NCI-H1105 (cell line): ENCODE measurements at places on chromosomes 1 and 21.

DNA sequence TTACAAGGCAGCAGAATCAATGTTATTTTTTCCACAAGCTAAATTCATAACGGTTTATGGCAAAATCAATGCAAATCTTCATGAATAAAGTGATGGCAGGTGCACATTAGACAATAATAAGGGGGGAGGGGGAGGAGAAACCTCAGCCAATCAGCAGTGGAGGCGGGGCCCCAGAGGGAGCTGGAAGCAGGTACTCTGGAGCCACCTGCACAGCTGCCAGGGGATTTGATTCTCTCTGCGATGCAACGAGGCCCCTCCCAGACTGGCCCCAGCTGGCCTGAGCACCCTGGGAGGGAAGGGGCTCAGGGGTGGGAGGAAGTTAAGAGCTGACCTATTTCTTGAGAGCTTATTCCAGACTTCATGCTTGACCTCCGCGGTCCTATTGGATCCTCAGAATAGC is 127.8 kb upstream of the IGSF21 start:
- peak; percentile 96 for DNase-seq

DNA sequence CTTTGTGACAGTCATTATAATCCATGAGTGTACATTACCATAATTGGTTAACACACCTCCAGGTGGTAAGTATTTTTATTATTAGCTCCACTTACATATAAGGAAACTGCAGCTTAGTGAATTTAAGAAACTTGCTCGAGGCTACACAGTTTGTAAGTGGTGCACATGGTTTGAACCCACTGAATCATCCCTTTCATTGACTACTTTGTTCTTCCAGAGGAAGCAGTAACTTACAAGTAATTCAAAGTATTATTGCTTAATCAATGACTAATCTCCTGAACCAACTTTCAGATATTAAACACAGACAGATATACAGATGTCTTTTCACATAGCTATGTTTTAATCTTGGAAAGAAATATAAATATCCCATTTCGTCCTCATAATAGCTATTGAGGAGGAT is 18.7 kb upstream of the CLDN8 start:
- DNase-seq: no peak

GRCh38 chr1:24403806-24404205 is 9.8 kb downstream of the STPG1 start:
- DNase-seq: no peak

DNA sequence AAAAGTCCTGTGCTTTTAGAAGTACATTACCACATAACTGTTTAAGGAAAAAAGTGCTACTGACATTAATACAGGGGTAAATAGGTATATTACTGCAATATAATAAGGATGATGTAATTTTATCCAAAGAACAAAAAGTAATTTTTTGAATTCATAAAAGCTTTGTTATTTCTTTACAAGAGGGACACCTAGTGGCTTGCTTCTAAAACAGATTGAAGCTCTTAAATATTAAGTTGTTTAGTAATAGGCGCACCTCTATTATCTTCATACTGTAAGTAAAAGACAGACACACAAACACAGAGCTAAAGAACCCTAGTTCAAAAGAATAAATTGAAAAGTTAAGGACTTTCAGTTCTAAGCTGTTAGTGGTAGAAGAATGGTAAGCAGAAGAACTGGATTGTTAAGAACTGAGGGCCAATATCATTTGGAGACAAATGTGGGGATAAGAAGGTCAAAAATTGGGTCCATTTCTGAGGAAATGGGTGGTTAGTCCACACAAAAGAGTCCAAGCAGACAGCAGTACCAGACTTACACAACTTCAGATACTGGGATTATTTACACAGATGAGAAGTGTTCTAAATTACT is 15.4 kb downstream of the ZNHIT6 start:
- DNase-seq: peak; percentile 0

DNA sequence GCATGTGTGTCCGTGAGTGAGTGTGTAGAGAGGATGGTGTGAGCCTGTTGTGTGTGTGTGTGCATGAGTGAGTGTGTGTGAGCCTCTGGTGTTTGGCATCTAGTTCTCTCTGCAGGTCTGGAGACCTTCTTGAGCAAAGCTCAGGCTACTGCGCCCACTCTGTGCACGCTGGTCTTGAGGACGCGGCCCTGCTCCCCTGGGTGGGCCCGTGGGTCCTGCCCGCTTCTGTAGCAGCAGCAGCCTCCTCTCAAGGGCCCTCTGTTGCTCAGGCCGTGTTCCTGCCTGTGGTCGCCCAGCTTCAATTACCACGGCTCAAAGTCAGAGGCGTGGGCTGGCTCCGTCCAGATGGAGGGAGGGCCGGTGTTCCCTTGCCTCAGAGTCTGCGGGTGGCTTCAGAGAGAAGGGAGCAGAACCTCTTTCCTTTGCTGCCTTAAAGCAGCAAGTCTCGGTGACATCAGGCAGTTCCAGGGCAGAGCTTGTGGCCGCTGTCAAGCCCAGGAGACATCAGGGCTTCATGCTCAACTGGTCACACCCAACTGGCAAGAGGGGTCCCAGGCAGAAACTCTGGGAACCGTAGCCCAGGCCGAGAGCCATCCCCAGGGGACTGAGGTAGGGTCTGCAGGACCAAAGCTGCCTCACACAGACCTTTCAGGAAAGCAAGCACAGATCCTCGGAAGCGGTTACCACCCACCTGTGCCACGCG is 270.6 kb upstream of the VAMP3 start:
- DNase-seq: no peak

GRCh38 chr1:67614511-67614934 is 70.5 kb upstream of the GADD45A start:
- DNase-seq: no peak

DNA sequence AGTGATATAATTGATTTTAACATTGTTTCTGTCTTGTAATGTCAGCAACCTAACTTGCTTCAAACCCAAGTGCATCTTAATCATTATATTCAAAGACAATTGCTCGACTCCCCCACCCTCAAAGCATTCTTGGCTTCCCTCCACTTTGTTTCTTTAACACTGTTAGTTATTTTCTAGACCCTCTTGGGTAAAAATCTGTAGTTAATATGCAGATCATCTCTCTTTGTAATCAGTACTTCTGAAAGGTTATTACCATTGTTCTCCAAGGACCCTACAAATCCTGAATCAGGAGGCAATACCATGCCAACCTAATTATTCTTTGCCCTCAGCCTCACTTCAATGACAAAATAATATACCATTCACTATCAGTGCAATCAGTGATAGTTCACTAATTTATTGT is 1075.7 kb downstream of the AMY1C start:
- DNase-seq: no peak

GRCh38 chr1:178633056-178633455 is 92.0 kb upstream of the RALGPS2 start:
- DNase-seq: no peak

DNA sequence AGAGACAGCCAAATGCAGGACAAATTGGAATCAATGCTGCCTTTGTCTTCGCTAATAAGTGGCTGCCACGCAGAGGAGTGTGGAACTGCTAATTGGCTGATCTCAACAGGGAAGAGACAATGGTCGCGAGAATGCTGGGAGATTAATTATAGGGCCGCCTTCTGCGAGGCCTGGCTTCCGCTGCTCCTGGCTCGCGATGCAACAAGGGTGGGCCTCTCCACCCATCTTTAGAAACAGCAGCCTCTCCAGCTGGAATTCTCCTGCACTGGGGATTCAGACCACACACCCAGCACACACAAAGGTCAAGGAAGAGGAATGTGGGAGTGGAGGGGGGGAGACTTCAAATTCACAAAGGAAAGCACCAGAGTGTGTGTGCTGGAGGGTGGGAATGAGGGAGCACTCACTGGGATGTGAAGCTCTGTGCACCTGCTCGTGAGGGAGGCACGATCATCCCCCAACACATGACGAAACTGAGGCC is 200.7 kb upstream of the GRIK3 start:
- peak; percentile 76 for DNase-seq

DNA sequence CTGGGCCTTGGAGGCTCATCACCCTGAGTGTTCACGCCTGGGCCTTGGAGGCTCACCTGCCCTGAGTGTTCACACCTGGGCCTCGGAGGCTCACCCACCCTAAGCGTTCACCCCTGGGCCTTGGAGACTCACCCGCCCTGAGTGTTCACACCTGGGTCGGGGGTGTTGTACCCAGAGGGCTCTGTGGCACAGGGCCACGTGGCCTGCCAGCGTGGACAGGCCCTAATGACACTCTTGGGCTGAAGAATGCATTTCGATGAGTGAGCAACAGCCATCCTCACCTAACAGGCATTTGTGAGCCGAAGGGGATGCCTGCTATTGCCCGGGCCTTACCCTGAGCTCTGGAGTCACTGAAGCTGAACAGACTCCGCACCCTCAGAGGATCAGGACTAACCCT is 17.5 kb downstream of the SLC19A1 start:
- DNase-seq: no peak

GRCh38 chr1:230120921-230121381 is 53.9 kb downstream of the GALNT2 start:
- DNase-seq: no peak

DNA sequence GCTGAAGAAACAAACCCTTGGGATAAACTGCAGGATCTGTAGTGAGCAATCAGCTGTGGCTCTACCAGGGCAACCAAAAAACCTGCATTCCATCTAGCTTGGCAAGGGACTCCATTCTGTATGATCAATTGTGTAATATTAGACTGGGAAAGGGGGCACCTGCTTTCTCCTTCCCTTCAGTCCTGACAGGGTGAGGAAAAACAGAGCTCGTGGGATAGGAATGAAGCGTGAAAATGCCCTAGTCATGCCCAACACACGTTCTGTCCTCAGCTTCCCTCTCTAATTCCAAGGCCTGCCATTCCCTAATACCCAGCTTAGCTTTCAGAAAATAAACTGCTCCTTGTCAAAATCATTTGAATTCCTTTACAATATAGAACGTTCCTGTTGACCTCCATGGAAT is 442.3 kb downstream of the PLPP3 start:
- no peak for DNase-seq

GRCh38 chr1:29805896-29806160 is 569.5 kb downstream of the PTPRU start:
- no peak for DNase-seq

DNA sequence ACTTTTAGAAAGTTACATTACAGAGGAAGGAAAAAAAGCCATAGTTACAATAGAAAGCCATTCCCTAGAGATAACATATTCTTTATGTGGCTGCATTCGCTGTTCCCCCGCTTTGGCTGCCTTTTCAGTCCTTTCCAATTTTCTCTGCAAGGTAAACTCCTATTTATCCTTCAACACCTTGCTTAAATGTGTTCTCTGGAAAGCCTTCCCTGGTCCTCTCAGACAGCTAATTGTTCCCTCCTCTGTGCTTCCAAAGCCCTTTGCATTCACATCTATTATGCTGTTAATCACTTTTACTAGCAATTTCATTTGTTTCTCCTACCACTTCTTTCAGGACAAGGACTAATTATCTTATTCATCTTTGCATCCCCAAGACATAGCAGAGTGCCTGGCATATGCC is 1.6 kb downstream of the PHC2 start:
- DNase-seq: no peak

DNA sequence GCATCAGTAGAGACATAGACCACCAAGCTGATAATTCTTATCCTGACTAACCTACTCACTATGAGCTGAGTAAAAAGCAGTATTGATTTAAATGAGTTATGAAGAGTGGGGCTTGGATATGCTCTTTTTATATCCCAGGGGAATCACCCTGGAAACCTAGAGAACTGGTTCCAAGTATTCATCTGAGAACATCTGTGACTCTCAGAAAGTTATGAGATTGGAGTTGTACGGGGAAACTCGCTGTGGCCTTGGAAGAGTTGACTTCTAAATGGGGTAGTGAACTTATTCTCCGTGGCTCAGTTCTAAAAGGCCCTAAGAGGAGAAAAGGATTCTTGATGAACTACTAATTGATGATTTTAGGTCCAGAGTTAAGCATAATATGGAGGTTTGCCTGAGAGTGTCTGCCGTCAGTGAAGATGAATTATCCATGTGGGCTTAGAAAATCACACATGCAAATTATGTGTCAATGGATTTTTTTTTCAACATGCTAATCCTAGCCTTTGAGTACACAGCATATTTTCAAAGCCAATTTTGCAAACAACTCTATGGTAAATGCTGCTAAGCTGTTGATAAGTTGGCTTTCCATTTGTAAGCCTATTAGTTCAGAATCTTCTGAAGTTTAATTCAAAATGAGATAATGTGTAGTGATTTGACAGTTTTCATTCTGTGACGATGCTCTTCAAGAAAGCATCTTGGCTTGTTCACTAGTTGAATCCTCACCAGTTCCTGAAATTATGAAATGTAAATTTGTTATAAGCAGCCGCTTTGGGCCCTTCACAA is 122.7 kb downstream of the FGGY start:
- no peak for DNase-seq

GRCh38 chr1:232511172-232511571 is 118.8 kb downstream of the SIPA1L2 start:
- no peak for DNase-seq

GRCh38 chr1:235821361-235821981 is 45.2 kb downstream of the LYST start:
- DNase-seq: no peak

- no peak for DNase-seq
Measured at GRCh38 chr1:8693107-8693506, 124.3 kb downstream of the RERE start.

- peak; percentile 84 for DNase-seq
Measured at GRCh38 chr21:43659136-43660000, at the start of the genes HSF2BP and RRP1B. Gene HSF2BP (minus strand): TSS chr21:43659488. CDS start chr21:43658096, 1,392 bp downstream. Gene RRP1B (plus strand): TSS chr21:43659560. CDS start chr21:43659665, 105 bp downstream.

GRCh38 chr1:241139047-241139446 is 218.0 kb downstream of the RGS7 start:
- DNase-seq: no peak

DNA sequence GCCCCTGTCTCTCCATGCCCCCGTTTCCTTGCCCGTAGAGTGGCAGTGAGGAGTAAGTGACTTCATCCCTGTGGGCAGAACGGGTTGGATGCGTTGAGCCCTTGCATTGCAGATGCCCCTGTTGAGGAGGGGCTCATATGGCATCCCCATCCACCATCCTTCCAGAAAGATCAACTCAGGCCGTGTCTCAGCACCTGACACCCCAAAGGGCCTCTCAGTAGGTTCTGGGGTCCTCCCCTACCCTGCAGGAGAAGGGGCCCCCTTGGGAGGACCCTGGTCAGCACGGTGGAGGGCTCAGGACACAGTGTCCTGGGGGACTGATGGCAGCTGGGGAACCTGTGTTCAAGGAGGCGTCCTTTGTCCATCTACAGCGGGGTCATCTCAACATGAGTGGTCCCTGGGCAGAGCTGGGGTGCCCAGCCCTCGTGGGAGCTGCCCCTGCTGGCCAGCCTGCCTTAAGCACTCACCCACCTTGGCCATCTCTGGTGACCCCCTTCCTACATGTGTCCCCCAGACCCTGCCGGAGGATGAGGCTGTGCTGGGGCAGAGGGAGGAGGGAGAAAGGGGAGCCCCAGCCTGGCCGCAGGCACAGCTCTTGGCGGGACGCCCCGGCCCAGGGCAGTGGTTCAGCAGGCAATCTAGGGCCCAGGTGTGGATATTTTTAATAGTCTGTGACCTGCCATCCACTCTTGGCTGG is 48.2 kb upstream of the ACTRT2 start:
- no peak for DNase-seq
